H1 (cell line): ENCODE measurements at places on chromosomes 1 and 21.

- DNase-seq, result no peak
Observed at GRCh38 chr1:45843474-45843905, 40.1 kb downstream of the MAST2 start.

GRCh38 chr21:32991361-32991760, 34.4 kb upstream of the OLIG2 start:
- no peak for DNase-seq

- DNase-seq, result no peak
Observed at GRCh38 chr1:224381880-224382548, 25.3 kb downstream of the CNIH4 start.

- DNase-seq, result no peak
Observed at GRCh38 chr1:193581341-193581740, 394.9 kb upstream of the B3GALT2 start.

DNA sequence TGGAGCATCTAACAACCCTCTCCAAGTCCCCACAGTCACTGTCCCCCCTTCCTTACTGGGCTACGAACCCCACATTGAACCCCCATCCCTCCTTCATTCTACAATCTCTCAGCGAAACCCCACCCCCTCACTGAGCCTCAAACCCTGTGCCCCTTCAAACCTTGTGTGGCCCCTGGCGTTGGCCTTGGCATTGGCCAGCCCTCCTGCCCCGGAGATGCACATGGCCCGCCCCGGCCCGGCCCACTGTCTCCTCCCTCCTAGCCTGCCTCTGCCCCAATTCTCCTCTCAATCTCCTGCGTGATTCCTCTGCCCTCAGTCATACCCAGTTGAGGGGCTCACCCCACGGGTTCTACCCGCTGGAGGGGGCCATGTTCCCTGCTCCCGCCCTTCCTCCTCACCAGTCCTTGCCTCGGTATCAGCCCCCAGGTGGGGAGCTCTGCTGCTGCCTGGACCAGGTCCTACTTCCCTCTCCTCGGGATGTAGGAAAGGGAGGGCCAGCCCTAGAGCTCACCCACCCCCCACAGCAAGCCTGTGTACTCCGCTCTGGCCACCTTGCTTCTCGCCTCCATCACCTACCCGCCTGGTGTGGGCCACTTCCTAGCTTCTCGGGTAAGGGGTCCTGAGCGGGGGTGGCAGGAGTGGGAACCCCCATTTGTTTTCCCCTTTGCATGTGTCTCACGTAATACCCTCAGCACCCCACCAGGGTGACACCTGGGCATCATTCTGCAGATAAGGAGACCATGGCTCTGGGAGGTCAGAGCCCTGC, 6.6 kb downstream of the CLCNKA start:
- no peak for DNase-seq

- DNase-seq, result no peak
Observed at GRCh38 chr1:38727684-38728584, 131.6 kb downstream of the RRAGC start.

GRCh38 chr21:34770576-34770975, 101.8 kb downstream of the CLIC6 start:
- DNase-seq, result no peak

DNA sequence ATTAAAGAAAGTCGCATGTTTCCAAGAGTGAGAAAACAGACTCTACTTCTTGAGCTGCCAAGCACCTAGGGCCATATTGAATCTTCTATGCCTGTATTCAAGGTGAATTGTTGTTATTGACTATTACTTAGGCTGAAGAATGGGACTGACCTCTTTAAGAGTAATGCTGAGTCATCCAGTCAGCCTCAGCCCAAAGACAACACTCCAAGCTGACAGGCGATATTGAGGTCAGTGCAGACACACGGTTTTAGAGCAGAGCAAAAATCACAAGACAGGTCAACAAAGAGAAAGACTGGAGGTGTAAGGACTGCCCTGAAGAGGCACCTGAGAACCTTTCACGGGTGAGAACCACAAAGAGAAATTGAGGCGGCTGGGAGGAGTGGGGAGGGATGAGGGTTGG, 146.9 kb downstream of the MIS18A start:
- DNase-seq, result no peak

DNA sequence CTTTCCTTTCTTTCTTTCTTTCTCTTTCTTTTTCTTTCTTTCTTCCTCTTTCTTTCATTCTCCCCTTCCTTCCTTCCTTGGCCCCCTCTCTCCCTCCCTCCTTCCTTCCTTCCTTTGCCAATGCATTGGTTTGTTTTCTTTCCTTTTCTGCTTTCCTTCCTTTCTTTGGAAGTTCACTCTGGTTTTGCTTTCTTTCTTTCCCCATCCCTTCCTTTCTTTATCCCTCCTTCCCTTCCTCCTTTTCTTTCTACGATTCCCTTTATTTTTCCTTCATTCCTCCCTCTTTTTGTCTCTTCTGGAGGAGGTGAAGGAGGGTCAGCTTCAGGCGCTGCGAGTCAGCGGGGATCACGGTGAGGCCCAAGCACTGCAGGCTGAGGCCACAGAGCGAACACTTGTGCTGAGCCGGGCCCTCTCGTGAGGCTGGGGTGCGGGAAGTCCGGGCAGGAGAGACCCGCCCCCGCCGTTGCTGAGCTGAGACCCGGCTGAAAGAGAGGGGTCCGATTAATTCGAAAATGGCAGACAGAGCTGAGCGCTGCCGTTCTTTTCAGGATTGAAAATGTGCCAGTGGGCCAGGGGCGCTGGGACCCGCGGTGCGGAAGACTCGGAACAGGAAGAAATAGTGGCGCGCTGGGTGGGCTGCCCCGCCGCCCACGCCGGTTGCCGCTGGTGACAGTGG, 1.5 kb downstream of the SIM2 start:
- DNase-seq, result peak; percentile 57

GRCh38 chr1:12380326-12381249, 150.8 kb downstream of the VPS13D start:
- DNase-seq, result no peak

DNA sequence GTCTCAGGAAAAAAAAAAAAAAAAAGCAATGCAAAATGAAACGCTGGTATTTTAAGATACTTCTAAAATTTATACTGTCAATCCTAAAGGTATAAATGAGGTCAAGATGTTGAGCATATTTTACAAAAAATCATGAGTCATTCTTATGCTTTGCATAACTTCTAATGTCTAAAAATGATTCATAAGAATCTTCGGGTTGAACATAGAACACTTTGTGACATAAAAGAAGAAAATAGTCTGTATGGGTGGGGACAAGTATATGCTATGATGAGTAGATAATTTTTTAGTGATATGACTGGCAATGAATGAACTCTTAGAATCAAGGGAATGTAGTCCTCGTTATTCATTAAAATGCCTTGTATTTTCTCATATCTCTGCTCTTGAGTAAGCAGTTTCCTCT, 416.9 kb upstream of the USP24 start:
- no peak for DNase-seq

DNA sequence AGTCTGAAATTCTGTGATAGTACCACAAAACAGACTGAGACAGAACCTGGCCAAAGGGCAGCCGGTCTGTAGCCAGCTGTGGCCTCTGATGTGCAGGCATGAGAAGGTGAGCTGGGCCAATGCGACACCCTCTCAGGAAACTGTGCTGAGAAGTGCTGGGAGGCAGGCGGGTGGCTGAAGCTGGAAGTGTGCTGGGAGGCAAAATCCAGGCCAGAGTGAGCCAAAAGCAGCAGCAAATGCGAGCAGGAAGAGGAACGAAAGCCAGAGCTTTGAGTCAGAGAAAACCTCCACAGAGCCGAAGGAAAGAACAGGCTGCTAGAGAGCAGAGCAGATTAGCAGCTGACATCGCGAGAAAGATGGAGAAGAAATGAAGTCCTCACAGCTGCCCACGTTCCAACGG, 10.2 kb upstream of the ATP13A2 start:
- DNase-seq, result no peak
